ENCODE measurements at places on chromosomes 5 and 9.

- DNase-seq, result no peak
These were observed 40.7 kb upstream of the RAD23B start for GRCh38 chr9:107242073-107243030.

- DNase-seq, result no peak
These were observed 41.0 kb downstream of the CEP120 start for GRCh38 chr5:123382252-123382651.

DNA sequence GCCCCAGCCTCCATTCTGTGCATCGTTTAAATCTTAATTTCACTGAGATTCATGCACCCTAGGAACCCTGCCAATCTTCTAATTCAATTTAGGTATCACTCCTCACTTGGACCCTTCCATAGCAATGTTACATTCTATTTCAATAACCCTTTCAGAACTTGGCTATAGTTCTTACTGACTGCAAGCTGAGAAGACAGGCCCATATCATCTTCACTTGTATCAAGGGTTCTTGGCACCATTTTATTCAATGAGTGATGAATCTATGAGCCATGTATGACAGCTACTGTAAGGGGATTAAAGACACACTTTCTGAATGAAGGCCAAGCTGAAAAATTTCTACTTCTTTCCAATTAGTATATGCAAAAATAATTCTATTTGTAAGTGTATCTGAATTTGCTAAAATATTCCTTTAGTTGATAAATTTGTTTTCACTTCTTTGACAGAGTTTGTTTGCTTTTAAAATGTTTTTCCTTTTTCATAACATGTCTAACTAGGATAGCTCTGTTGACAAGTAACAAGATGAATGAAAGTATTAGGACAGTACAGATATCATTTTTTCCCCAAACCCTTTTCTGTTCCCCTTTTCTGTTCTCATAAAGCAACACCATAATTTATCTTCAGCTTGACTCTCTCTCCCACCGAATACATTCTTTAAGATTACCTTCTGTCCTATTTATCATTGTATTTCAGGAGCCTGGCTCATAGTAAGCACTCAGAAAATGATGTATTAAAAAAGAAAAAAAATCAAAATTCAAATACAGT, 9.6 kb downstream of the ITGA2 start:
- no peak for DNase-seq

GRCh38 chr5:177366528-177367322, 9.0 kb downstream of the RGS14 start:
- DNase-seq, result no peak

- no peak for DNase-seq
These were observed 115.7 kb upstream of the MPDZ start for GRCh38 chr9:13395156-13395555.

GRCh38 chr5:177312649-177313181, 1.0 kb upstream of the MXD3 start:
- no peak for DNase-seq

GRCh38 chr5:10491673-10492026, 50.0 kb downstream of the ROPN1L start:
- no peak for DNase-seq

DNA sequence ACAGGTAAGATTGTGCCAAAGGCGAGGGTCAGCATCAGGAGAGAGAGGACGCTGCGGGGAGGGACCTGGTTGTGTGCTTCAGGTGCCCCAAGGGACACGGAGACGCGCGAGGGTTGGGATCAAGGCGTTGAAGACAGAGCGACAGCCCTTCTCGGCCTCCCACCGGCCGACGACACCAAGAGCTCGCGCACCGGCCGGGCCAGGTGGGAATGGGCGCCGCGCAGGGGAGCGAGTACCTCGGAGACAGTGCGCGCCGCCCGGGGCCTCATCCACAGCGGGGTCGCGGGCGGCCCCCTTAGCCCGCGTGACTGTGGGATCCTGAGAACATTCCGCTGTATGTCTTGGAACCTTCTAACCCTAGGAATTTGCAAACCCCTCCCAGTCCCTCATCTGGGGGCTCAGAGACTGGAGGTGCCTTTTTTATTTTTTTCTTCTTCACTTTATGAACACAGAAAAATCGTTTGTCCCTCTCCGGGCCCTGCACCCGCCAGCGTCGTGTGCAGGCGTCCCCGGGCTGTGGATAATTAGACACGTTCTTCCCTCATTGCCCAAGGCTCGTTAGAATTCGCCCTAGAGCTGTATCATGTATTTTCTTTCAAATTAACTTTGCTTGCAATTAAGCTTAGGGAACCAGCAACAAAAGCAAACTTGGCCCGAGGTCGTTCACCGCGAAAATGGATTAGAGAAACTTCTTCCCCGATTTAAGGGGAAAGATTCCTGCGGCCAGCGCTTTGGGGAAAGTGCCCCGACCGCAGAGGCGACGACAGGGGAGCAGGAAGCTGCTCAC, 4.8 kb downstream of the FOXE1 start:
- DNase-seq, result no peak

DNA sequence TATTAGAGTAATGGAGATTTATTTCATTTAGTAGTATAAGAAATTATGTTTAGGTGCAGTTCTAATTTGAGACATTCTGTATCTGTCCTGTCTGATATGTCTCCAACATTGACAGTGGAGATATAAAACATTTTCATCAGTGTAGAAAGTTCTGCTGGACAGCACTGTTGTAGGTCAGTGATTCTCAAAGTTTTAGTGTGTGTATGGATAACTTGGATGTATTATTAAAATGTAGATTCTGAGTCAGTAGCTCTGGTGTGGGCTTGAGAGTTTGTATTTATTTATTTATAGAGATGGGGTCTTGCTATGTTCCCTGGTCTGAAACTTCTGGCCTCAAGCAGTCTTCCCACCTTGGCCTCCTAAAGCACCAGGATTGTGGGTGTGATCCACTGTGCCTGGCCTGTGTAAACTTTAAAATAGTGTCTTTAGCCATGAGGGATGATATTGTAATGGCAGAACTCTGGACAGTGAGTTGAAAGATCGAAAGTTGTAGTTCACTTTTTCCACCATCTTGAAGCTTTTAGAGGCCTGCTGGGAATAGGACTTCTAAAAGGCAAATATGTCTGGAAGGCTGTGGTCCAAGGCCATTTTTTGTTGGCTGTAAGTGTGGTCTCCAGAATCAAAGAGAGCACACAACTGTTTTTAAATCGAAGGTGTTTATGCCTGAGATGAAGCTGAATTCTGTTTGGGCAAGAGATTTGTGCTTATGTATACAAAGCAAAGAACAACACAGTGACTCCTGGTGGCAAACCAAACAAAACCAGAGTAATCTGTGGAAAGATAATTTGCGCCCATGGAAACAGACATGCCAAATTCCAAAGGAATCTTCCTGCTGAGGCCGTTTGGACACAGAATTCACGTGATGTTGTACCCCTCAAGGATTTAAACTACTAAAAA, 12.4 kb downstream of the UBAP1 start:
- no peak for DNase-seq

- DNase-seq, result no peak
These were observed 605.4 kb upstream of the CLINT1 start for GRCh38 chr5:158464383-158464782.

DNA sequence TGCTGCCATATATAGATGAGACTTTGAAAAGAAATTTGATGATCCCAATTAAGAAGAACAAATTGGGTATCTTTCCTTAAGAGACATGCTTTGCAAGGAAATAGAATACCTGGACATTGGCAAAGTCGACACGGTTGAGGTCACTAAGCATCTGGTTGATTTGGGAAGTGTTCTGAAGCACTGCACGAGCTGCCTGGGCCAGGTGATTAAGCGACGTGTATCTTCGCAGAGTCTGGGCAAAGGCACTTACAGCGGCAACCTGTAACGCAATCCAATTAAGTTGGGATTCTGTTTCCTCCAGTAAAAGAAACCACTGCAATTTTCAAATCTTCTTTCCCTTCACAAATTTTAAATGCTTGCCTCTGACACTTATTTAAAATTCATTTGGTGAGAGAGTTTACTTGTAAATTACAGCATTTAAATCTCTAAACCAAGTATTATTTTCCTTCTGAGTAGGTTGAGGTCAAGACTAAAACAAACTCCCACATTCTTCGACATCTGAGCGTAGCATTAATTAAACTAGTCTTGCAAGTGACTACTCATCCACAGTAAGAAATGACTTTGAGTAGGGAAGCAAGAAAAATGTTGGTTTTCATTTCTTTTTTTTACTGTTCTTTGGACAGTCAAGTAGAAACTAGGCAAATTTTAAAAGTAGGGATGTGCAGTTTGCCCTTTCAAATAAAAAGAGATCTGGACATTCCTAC, 262.8 kb downstream of the RFX3 start:
- DNase-seq, result no peak

DNA sequence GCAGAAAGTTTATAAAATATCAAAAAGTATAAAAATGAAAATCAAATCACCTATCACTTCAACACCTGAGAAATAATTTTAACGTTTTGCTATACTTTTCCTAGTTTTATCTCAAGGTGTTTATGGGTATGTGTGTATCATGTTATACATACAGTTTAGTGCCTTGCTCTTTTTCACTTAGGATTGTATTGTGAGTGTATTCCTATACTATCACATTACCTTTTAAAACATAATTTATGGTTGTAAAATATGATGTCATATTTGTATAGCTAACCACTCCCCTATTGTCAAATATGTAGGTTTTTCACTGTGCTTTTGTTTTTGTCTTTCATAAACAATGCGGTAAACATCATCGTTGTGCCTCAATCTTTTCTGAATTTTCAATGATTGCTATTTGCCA, 479.9 kb downstream of the SPOCK1 start:
- DNase-seq, result no peak

GRCh38 chr5:175692996-175693710, 35.3 kb downstream of the HRH2 start:
- DNase-seq, result no peak

DNA sequence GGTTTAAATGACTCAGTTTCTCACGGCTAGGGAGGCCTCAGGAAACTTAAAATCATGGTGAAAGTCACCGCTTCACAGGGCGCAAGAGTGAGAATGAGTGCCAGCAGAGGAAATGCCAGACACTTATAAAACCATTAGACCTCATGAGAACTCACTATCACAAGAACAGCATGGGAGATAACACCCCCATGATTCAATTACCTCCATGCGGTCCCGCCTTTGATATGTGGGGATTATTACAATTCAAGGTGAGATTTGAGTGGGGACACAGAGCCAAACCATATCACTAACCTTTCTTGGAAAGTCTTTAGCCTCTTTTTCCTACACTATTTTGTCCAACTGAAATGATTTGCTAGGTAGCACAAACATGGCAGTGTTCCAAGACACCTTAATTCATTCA, 533.9 kb upstream of the NUDT12 start:
- DNase-seq, result no peak

- DNase-seq, result no peak
These were observed 810.2 kb downstream of the EFNA5 start for GRCh38 chr5:106860398-106861044.

DNA sequence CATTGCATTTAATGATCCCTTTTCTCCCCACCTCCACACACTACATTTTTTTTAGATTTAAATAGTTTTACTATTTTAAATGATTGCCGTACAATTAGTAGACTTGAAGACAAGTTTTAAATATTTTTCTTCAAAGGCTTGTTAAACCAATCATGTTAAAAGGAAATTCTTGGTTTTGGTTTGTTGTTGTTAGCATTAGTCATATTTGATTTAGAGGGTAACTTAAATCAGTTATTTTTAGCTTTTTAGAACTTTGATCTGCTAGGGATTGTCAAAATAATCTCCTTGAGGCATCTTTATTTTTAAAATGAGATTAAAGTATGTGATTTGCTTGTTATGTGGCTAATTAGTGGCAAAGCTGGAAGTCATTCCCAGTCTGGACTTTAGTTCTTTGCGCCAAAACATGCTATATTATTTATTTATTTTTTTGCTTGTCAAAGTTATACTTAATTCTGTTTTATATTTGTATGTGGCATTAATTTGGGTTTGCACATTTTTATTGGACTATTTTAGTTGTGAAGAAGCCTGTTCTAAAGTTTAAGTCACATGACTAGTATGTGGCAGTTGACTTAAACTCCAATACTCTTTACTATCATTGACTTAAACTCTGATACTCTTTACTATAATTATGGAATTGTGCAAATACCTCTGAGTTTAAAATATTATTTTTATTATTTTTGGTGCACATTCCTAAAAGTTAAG, 14.7 kb downstream of the ITGA1 start:
- no peak for DNase-seq

GRCh38 chr5:96297290-96297689, 135.8 kb downstream of the PCSK1 start:
- DNase-seq, result no peak

GRCh38 chr5:107251151-107251550, 419.6 kb downstream of the EFNA5 start:
- no peak for DNase-seq

DNA sequence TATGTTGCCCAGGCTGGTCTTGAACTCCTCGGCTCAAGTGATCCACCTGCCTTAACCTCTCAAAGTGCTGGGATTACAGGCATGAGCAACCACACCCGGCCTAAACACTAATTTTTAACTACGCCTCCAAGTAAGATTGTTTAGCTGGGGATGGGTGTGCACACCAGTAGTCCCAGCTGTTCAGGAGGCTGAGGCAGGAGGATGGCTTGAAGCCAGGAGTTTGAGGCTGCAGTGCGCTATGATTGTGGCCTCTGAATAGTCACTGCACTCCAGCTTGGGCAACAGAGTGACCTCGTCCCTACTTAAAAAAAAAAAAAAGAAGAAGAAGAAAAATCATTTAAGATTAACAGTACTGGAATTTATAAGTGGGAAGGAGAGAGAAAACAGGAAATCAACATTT, 90.8 kb upstream of the NR5A1 start:
- DNase-seq, result no peak

- no peak for DNase-seq
These were observed 1244.1 kb upstream of the ACO1 start for GRCh38 chr9:31140316-31140715.

DNA sequence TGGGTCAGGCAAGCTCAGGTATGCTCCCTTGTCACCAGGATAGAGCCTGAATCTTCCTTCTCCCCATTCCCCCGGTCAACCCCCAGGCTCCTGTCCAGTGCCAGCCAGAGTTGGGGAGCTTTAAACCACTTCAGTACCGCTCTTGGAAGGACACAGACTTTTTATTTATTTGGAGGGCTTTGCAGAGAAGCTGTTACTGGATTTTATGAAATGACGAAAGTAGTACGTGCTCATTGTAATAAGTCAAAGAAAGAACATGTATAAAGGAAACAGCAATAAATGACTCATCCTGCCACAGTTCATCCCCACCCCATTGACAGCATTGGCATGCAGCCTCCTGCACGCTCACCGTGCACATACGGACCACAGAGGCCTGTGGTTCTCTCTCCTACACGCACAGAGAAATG, 230.3 kb downstream of the AUH start:
- no peak for DNase-seq

GRCh38 chr5:167732499-167732898, 558.9 kb upstream of the WWC1 start:
- no peak for DNase-seq

DNA sequence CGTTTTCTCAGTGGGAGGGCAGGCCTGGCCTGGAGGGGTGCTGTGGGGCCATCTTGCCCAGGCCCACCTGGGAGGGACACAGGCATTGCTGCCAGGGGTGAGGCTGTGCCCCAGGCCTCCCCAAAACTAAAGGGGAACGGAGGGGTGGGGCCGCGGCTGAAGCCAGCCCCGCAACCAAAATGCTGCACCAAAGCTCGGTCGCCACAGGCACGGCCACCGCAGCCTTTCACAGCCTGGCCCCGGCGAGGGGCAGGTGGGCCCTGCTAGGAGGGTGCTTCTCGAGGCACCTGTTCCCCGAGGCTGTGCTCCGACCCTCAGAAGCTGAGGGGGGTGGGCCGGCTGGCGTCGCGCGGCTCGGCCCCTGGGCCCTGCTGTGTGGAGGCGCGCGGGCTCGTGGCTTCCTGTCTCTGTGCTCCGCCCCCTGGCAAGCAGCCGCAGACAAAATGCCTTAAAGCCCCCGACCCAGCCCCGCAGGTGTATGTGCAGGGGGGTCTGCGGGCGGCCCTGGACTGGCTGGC, 57.6 kb downstream of the JAK2 start:
- DNase-seq, result no peak

Data from activated CD8-positive, alpha-beta memory T cell treated with anti-CD3 and anti-CD28 coated beads for 1 hour (primary cell).